Stromal cell of bone marrow (primary cell): ENCODE measurements at places on chromosomes 11 and 22.

- no peak for DNase-seq
Observed at GRCh38 chr22:29343313-29343805, 27.9 kb upstream of the RASL10A start.

- no peak for DNase-seq
Observed at GRCh38 chr11:34788642-34789041, 127.5 kb downstream of the APIP start.

DNA sequence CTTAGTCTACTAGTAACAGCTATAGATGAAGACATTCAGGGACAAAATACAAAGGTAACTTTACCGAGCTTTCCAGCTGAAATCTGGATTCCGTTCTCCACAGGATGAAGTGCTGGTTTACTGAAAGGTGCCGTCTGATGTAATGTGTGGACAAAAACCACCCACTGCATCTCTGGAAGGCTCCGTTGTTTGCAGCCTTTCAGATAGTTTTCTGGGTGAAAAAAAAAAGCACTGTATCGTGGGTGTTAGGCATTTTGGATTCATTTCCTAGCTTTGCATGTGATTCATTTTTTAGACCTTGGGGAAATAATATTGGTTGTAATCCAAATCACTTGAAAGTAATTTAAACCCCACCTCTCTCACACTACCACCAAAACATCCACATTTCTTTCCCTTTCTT, 10.4 kb downstream of the JAM3 start:
- no peak for DNase-seq

GRCh38 chr11:124465368-124465767, 19.9 kb upstream of the OR8B8 start:
- no peak for DNase-seq

DNA sequence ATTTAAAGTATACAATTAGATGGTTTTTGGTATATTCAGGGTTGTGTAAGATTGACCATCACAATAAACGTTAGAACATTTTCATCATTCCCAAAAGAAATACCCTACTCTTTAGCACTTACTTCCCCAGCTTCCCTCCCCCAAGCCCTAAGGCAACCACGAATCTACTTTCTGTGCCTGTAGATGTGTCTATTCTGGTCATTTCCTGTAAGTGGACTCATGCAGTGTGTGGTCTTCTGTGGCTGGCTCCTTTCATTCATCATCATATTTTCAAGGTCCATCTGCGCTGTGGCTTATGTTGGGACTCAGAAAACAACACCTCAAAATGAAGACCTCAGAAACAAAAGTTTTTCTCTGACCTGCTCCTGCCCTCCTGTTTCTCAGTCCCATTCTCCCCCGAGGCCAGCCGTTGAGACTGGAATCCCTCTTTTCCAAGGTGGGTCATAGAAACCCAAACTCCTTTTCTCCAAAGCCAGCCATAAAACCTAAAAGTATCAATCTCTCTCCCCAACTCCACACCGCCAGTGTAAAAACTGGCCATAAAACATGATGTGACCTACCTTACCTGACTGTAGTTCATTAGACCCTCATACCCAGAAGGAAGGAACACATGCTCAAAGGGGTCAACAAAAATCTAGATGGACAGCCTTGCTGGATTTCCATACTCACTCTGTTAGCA, 12.9 kb upstream of the TMPRSS13 start:
- DNase-seq: no peak
